ENCODE measurements at places on chromosomes 4 and X. TPM values are rescaled to one million over a fixed set of nuclear protein-coding genes. Genes with fewer than 3 reads are reported as not detected.

The GAGE12E gene
- not detected for total RNA-seq

The CENPE gene
- 47.6 TPM for total RNA-seq

The PROM1 gene
- not detected for total RNA-seq

The SLC38A5 gene
- 86.3 TPM for total RNA-seq

The CT83 gene
- not detected for total RNA-seq

The ART3 gene
- not detected for total RNA-seq

The HTN1 gene
- total RNA-seq: not detected

The KLHL13 gene
- total RNA-seq: 0.25 TPM

The OTC gene
- total RNA-seq: not detected

The SORBS2 gene
- not detected for total RNA-seq

The IL15 gene
- 1.2 TPM for total RNA-seq

The RADX gene
- total RNA-seq: 8.0 TPM

The WNK3 gene
- not detected for total RNA-seq

The OTUD6A gene
- not detected for total RNA-seq

The GDPD2 gene
- 0.25 TPM for total RNA-seq

The GLUD2 gene
- total RNA-seq: 0.30 TPM

The LSM6 gene
- 49.8 TPM for total RNA-seq
